T-cell (primary cell): ENCODE measurements at places on chromosomes 11 and 22.

DNA sequence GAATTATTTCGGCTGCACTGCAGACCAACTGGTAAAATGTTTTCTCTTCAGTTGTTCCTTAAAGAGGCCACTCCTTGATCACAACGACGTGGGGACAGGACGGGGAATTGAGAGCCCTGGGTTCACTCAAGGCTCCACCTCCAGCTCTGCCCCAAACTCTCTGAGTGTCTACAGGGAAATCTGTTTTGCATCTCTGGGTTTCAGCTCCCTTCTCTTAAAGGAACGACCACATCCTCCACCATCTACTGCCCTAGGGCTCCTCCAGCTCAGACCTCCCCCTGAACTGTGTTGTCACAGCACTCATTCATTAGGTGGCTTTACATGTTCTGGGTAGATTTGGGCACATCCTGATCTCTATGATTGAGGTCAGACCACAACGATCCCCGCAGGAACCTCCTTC lies 5.1 kb upstream of the PPFIA1 start:
- no peak for DNase-seq

- peak; percentile 55 for DNase-seq
Observed at GRCh38 chr22:17742527-17742902, 31.8 kb downstream of the BID start.

DNA sequence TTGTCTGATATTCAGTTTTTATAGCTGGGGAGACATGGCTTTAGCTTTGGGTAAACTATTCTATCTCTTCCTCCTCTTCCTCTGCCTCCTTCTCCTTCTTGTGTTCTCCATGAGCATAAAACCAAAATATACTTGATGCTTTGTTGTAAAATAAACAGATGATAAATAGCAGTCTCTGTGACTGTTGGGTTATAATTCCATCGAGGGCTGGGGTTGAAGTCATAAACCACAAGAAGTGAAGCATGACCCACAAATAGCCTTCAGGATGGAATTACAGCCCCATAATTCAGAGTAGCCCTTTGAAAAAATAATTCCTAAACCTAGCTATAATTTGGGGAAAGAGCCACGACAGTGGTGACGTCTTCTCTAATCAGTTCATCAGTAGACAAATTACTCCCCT lies 177.7 kb downstream of the SNX19 start:
- no peak for DNase-seq

- no peak for DNase-seq
Observed at GRCh38 chr11:37449146-37449545, 851.1 kb upstream of the RAG2 start.

DNA sequence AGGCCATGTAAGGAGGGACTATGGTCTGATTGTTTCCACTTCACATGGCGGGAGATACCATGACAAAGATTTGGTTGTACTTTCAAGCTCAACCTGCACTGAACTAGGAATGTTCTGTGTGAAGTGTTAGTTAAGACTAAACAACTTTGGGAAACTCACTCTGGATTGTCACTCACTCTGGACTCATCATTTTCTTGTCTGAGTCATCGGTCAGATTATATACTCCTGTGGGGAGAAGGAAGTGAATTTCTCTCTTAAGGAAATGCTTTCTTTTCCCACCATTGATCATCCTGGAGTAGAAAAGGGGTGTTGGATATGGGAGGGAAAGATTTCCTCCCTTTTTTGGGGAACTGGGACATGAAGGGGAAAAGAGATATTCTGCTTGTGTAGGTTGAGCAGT lies 26.9 kb upstream of the CAT start:
- DNase-seq = no peak

- no peak for DNase-seq
Observed at GRCh38 chr11:87451395-87451794, 413.7 kb downstream of the TMEM135 start.

DNA sequence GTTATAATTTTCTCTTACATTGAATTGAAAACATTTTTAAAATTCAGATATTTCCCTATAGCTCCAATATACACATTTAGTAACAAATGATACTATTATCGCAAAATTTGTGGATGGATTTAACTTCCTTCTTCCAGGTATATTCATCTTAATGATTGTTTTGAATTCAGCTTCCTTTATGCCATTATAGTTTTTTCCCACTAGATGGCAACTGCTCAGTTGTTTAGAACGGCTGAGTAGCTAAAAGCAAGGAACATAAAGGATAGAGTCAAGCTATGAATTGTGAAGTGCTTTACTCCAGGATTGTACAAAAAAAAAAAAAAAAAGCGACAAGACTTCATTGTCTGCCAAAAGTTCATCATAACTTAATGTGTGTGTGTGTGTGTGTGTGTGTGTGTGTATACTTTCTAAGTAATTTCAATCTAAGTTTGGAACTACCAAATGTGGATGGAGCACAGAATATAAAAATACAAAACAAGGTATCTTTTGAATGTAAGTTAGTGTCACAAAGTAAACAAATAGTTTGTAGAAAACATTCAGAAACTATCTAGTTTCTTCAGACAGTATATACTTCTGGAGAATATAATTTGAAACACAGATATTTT lies 846.4 kb downstream of the DLG2 start:
- no peak for DNase-seq

DNA sequence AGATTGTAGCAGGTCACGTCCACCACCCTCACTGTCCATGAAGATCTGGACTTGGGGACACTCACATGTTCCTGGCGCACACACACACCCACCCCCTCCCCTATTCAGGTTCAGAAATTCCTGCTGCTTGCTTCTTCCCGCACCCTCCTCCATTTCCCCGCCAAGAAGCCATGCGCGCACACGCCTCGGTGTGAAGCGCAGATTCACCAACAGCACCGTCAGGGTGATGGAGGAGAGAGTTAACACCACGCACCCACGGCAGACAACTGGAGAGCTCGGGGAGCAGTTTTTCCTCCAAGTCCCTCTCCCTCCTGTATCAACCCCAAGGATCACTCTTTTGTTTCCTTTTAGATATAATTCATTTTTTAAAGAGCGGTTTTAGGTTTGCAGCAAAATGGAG lies 113.4 kb downstream of the BCR start:
- no peak for DNase-seq

DNA sequence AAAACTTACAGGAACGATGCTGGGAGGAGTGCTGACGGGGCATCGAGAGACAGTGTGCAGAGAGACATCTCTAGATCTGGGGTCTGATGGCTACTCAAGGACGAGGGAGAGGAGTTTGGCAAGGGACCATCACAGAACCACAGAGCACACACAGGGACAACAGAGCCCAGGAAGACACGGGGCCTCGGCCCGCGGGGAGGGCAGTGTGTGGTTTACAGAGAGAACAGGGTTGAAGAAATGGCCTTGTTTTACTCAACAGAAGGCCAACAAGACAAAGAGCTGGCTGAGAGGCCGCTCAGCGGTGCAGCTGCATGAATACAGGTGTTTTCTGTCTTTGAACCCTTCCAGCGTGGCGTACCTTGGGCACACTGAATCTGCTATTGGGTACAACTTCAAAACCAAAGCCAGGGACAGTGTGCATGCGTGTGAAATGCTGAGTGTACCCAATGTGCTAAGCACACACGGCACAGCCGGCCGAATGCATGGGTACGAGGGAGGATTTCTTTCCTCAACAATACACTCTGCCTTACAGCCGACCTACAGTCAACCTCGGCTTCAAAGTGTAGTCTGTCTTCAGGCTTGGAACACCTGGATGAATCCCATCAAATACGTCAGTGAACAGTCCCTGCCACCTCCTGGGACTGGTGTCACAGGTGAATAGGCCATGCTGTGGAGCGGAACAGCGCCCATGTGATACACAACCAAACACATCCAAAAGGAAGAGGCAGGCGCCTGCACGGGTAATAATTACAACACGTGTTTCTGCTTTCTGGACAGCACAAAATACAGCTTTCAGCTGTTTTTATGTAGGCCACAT lies 20.7 kb upstream of the BID start:
- no peak for DNase-seq

DNA sequence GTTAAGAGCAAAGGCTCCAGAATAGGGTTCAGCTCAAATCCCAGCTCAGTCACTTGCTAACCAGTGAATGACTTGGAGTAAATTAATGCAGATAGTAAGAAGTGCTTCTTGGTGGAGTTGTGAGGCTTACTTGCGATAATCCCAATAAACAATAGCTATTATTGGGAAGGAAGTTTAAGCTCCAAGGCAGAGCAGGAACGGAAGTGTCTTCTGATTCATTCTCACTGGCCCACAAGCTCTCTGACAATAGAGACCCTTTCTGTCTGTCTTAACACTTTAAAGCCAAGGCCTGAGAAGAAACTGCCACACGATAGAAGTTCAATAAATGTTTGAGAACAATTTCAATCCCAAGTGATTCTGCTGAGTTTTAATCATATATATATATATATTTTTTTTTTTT lies 155.4 kb downstream of the DBX1 start:
- DNase-seq = no peak

- no peak for DNase-seq
Observed at GRCh38 chr11:106608677-106609076, 409.6 kb downstream of the GUCY1A2 start.

GRCh38 chr22:36385491-36386350 lies 2.0 kb downstream of the MYH9 start:
- DNase-seq = peak; percentile 78

GRCh38 chr22:27381552-27381951 lies 420.0 kb downstream of the MN1 start:
- no peak for DNase-seq

- DNase-seq = no peak
Observed at GRCh38 chr22:37330200-37331033, 48.1 kb downstream of the CYTH4 start.
